ENCODE measurements at places on chromosomes 3 and 15.

DNA sequence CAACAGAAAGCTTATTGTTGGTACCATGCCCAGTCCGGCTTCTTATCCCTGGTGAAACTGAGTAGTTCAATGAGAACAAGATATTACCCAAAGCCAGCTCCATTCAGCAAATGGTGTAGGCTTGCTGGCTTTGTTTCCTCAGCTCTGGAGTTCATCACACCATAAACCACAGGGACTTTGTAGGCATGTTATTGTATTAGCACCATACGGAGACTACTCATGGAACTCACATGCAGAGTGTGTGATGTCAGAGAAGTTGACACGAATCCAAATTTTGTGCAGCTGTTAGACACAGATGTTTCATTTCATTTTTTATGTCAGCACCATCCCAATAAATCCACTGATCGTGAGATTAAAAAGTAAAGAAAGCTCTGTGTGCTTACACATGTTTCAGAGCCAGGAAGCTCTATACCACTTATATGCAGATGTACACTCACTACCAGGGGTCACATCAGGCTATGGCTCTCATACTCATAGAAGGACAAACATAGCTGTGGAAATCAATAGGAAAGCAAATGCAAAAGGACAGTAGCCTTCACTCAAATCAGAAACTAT is 63.4 kb upstream of the LEKR1 start:
- no peak for DNase-seq

GRCh38 chr3:158781191-158781590 is 20.7 kb upstream of the MFSD1 start:
- DNase-seq: no peak

DNA sequence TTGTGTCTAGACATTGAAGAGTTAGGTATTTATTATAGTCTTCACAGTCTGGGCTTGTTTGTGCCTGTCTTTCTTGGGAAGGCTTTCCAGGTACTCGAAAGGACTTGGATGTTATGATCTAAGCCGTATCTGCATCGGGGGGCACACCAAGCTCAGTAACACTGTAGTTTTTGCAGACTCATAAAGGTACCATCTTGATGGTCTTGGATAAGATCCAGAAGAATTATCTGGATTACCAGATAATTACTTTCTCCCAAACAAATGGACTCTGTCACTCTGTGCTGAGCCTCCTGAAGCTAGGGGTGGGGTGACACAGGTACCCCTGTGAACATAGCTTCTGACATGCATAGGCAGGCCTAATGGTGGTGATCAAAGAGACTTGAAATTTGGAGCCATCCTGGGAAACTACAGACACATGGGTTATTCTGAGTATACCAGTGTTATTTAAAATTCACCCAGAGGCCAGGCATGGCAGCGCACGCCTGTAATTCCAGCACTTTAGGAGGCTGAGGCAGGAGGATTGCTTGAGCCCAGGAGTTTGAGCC is 238.6 kb upstream of the TPM1 start:
- no peak for DNase-seq

GRCh38 chr3:169764312-169764881 is 463 bp downstream of the TERC start:
- DNase-seq: peak; percentile 36

DNA sequence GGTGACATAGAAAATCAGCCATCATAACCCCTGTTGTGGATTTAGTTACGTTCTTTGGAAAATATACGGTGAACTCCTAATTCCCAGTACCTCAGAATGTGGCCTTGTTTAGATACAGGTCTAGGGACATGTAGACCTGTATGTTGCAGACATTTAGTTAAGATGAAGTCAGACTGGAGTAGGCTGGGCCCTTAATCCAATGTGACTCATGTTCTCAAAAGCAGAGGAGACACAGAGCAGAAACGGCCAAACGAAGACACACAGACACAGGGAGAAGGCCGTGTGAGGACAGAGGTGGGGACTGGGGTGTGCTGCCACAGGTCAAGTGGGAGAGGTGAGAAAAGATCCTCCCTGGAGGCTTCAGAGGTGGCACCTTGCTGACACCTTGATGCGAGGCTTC is 119.0 kb upstream of the PROK2 start:
- no peak for DNase-seq

DNA sequence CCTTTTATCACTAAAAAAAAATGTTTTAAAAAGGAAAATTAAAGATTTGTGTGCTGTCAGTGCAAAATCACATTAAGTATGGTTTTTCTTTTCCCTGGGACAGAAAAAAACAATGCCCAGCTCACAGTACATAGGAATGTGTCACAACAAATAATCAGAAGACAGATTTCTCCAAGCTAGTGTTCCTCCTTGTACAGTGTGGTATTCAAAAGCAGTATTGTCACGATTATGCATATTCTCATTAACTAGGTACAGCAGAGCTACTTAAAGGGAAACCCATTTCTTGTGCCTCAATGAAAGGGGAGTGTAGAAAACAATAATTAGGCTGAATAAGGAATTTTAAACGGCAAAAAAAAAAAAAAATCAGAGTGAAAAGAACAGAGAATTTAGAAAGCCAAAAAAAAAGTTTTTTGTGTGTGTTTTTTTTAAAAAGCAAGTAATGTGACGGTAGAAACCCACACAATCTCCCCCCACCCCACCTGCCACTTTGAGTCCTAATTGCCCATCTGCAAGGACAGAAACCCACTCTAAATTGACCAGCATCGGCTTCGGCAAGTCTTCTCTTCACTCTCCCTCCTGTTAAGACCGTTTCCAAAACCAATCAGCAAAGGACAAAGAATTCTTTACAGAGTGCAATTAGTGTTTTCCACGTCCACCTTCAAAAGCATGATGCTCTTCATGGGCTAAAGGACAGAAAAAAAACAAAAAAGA is 41.0 kb downstream of the EIF4E3 start:
- no peak for DNase-seq

- no peak for DNase-seq
Measured at GRCh38 chr3:153370680-153371079, 208.7 kb downstream of the RAP2B start.

- DNase-seq: no peak
Measured at GRCh38 chr15:36365963-36366362, 213.5 kb upstream of the CDIN1 start.

DNA sequence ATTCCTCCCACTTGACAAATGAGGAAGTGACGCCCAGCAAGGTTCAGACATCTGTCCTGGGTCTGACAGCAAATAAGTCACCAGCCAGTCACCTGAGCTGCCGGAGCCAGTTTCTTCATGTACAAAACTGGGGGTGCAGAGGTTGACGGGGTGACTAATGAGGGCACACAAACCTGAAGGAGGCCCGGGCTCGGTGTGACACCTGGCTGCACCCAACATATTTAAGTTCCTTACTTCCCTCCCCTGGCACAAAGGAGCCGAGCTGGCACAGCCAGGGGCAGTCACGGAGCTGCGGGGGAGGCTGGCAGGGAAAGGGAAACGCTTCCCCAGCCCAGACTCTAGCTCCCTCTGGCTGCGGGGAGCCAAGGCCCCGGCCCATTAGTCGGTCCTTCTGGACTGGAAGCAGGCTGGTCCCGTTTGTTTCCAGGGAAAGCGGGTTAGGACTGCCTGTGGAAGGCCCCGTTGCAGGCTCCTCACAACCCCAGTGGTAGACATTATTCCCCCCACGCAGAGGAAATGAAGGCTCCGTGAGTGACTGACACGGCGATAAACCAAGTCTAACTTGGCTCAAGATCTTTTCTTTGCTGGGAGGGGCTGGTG is 2.3 kb downstream of the FBXL22 start:
- peak; percentile 41 for DNase-seq

DNA sequence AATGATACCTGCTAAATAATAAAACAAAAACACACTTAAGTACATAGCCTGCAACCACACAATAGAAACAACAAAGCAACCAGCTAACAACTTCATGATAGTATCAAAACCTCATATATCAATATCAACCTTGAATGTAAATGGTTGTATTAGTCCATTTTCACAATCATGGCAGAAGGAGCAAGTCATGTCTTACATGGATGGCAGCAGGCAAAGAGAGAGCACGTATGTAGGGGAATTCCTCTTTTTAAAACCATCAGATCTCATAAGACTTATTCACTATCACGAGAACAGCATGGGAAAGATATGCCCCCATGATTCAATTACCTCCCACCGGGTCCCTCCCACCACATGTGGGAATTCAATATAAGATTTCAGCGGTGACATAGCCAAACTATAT is 44.5 kb upstream of the PTX3 start:
- DNase-seq: no peak

DNA sequence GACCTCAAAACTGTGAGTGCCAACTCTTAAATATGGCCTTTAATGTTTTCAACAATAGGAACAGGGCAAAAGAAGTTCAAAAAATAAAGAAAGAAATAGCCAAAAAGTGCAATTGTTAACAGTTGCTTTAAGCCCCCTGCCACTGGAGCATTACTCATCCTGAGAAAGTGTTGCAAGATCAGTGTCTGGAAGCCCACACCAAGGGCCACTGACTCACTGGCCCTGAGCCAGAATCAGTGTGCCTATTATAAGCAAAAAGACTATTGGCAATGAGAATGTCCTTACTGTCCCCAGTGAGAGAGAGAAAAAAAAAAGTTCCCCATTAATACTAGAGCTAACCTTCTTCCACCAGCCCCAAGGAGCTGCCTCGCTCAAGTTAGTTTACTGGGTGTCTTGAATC is 480.1 kb upstream of the ZNF385D start:
- DNase-seq: no peak

GRCh38 chr15:36897834-36898233 is 202.5 kb downstream of the MEIS2 start:
- peak; percentile 72 for DNase-seq

DNA sequence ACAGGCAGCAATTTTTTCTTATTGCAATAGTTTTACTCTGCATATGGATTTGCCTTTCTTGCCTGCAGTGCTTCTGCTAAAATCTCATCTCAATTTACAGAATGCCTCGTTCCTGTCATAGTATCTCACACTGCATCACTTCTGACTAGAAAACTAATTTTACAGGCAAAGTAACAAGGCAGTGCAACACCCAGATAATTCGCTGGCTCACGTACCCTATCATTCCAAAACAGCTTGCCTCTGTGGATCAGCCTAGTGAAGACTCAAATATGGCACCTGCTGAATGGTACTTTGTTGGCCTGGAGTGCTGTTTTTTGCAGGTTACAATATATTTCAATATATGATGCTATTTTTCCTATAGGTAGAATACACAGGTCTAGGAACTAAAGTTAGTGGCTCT is 5.3 kb downstream of the EIF5A2 start:
- peak; percentile 55 for DNase-seq

GRCh38 chr3:178419071-178419470 is 117.2 kb upstream of the KCNMB2 start:
- peak; percentile 71 for DNase-seq

DNA sequence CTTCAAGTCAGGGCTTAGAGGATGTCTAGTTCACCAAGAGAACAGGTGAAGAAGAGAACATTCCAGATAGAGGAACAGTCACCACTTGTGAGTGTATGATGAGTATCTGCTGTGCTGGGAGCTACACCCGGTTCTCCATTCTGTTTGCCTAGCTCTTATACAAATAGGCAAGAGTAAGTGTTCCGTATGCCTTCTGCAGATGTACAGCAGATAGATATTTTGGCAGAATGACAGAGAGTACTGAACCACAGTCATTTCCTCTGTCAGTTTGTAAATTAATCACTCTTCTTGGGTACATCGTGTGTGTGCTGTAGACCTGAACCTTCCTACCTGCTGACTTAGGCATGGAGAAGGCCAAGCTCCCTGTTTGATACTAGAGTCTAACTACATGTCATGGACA is 108.3 kb upstream of the CTDSPL start:
- DNase-seq: no peak

GRCh38 chr15:80350941-80351610 is 53.1 kb upstream of the ARNT2 start:
- DNase-seq: no peak

DNA sequence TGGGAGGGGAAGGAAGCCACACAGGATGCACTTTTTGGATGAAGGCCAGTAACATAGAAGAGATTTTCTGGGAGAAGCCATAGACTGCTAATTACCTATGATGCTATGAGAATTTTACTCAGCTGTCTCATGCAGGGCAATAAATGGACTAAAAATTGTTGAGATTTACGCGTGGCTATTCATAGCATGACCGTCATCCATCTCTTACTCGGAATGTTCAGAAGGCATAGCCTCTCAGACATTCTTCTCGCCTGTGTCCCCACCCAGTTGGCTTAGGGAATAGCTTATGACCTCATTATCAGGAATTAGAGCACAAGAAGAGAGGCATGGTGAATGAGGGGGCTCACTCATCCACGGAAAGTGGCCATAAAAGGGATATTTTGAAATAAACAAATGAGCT is 107.9 kb upstream of the ATP10A start:
- no peak for DNase-seq

- DNase-seq: no peak
Measured at GRCh38 chr15:99021694-99022093, 14.1 kb upstream of the PGPEP1L start.

GRCh38 chr15:88331291-88331690 is 74.8 kb upstream of the NTRK3 start:
- DNase-seq: peak; percentile 2

DNA sequence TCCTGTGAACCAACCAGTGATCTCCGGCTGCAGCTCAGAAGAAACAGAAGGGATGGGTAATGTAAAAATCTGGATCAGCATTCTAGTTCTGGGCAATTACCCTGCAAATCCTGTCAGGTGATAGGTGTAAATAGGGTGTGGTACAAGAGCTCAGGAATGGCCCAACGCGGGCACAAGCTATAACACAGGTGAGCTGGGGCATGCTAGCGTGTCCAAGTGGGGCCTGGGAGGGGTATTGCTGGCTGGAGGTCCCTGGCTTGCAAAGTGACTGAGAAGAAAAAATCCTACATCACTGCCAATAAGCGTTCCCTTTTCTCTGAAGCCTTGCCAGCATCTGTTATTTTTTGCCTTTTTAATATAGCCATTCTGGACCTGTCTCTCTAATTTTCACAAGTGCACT is 9.7 kb upstream of the CHST2 start:
- DNase-seq: no peak
